ENCODE measurements at places on chromosomes 5 and 9.

DNA sequence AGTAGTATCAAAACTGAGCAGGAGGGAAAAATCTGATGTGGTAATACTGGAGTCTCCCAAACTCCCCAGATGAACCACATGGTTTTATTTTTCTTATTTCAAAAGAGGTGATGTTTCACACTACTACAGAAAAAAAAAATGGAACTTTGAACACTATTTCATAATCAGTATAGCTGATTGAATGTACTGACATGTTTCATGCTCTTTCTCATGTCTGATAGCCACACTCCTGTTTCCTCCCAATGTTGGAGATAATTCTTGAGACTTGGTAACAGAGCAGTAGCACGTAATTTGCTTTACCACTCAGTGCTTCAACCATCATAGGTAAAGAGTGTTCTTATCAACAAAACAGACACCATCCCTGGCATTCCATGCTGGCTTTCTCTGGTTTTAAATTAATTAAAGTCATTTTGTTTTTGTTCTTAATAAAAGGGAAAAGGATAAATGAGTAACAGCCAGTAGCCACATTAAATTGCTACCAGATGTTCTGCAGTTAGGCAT is 85.2 kb downstream of the MUSK start:
- DNase-seq = no peak

GRCh38 chr9:91418215-91418610 is 5.4 kb downstream of the NFIL3 start:
- no peak for DNase-seq

- DNase-seq = no peak
Observed at GRCh38 chr5:124103671-124104070, 591.7 kb downstream of the CSNK1G3 start.

- DNase-seq = no peak
Observed at GRCh38 chr5:149497357-149497756, 53.9 kb downstream of the CSNK1A1 start.

DNA sequence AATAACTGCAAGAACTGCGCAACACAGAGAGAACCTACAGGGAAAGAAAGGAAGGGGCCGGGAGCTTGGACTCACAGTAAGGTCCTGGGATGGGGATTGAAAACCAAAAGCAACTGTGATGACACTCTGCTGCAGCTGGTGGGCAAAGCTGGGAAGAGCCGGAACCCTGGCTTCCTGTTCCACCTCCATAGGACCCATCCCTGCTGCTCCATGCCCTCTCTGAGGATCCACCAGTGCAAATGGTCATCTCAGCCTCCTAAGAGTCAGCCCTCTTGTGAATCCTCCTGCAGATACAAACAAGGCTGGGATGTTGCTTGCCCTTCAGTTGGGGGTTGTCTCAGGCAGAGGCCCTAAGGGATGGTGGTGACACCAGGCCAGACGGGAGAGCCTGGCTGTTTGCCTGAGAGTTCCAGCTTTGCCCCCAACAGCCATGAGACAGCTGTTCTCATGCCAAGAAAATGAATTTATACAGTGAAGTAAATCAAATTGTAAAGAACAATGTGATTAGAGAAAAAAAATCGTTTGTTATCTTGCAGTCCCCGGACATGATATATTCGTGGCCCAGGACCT is 90.8 kb downstream of the TENT4A start:
- DNase-seq = no peak

Measured in activated CD4-positive, alpha-beta T cell treated with anti-CD3 and anti-CD28 coated beads, Interleukin-2, amount 50 U/mL, for 16 hours (primary cell).